ENCODE measurements at places on chromosomes 3 and 15. TPM values are rescaled to one million over a fixed set of nuclear protein-coding genes. Genes with fewer than 3 reads are reported as not detected.

GRM7 gene
- total RNA-seq, result not detected

SPCS1 gene
- 98.9 TPM for total RNA-seq

SKOR1 gene
- 1.5 TPM for total RNA-seq

WNT5A gene
- 8.7 TPM for total RNA-seq

PLS1 gene
- total RNA-seq, result 6.1 TPM

GHRL gene
- not detected for total RNA-seq

CAMK2N2 gene
- total RNA-seq, result not detected

BSN gene
- total RNA-seq, result 0.17 TPM

GMNC gene
- not detected for total RNA-seq

ZMYND10 gene
- total RNA-seq, result 1.8 TPM

C2CD4B gene
- 5.7 TPM for total RNA-seq

CCR9 gene
- 0.25 TPM for total RNA-seq

MORC1 gene
- not detected for total RNA-seq

ROPN1 gene
- not detected for total RNA-seq

CDHR4 gene
- not detected for total RNA-seq

ARHGAP31 gene
- 22.0 TPM for total RNA-seq

ATG3 gene
- 61.2 TPM for total RNA-seq

STRA6 gene
- total RNA-seq, result not detected

CCDC54 gene
- total RNA-seq, result not detected

SAXO2 gene
- total RNA-seq, result 1.5 TPM

RETNLB gene
- not detected for total RNA-seq

MELTF gene
- total RNA-seq, result 52.2 TPM

CCDC33 gene
- total RNA-seq, result not detected
